ENCODE measurements at places on chromosomes 3 and 15.
A peak's percentile ranks its signal among the peaks of the same experiment; 100 is the strongest.

DNA sequence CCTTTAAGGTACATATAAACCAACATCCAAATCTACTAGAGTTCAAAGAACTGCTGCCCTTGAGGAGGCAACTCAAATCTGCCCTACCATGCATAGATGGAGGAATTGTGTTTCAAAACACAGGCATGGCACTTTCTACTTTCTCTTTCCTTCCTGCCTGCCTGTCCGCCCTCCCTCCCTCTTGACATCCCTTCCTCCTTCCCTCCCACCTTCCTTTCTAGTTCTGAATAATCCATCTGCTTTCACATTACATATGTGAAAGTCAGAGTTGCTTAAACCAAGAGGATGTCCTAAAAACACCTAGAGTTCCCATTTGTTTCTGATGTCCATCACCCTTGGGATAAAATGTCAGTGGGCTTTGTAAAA is 537.6 kb downstream of the FOXP1 start:
- no peak for DNase-seq

GRCh38 chr15:84863565-84864443 is 20.7 kb upstream of the SLC28A1 start:
- no peak for DNase-seq

DNA sequence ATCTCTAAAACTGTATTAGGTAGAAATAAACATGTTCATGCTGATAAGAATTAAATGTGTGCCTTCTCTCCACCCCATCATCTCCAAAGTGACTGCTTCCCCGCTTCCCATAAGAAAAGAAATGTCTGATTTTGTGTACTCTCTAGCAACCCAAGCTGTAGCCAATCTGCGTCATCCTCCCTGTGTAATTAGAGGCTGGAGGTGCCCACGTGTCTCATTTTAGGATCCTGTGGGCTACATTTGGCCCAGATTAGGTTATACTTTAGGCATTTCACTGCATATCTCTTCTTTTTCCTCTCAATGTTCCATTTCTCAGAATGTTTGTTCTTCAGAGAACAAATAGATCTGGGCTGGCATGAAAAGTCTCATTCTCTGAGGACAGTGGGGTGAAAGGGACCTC is 19.3 kb upstream of the ZNF148 start:
- no peak for DNase-seq

- DNase-seq = no peak
Measured at GRCh38 chr15:78387246-78388037, 47.3 kb downstream of the CRABP1 start.

- DNase-seq = no peak
Measured at GRCh38 chr3:94967196-94967595, 904.3 kb downstream of the NSUN3 start.

DNA sequence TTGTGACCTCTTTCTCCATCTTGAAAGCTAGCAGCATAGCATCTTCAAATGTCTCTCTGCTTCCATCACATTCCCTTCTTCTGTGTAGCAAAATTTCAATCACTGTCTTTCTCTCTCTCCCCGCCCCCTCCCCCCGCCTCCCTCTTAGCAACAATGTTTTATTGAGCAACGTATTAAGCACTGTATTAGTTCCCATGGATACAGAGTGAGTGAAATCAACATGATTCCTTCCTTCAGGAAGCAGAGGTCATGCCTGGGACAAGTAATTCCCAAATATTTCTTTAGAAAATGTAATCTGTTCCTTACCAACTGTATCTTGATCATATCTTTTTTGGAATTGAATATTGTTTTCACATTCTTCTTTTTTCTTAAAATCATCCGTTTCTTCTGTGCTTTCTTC is 373.7 kb upstream of the NECTIN3 start:
- no peak for DNase-seq

DNA sequence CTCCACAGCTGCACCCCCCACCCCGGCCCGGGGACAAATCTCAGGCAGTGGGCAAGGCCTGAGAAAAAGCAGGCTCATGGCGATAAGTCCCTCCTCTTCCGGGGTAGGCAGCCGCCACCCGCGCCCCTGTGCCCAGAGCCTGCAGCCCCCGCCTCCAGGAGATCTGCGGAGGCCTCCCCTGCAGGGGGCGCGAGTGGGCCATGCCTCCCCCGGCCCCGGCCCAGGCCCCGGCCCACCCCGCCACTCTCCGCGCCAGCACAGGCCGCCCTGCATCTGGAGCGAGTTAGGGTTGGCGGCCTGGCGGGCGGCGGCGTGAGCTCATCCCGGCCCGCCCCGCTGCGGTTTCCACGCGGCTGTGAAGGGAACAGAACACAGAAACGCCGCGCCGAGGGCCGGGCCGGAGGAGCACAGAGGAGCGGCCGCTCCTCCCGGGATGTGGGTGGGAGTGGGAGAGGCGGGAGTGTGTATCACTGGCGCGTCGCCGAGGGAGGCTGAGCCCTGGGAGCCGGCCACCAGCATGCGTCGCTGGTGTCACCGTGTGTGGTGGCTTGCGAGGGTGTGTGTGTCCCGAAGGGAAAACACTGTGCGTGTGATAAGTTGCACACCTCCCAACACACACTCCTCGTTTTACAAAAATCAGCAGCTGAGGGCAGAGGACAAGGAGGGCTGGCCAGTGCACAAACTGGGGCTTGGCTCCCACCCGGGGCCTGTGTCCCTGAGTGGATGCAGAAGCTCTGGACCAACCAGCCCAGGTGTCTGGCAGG is 17.2 kb downstream of the MYL3 start:
- peak; percentile 93 for DNase-seq

DNA sequence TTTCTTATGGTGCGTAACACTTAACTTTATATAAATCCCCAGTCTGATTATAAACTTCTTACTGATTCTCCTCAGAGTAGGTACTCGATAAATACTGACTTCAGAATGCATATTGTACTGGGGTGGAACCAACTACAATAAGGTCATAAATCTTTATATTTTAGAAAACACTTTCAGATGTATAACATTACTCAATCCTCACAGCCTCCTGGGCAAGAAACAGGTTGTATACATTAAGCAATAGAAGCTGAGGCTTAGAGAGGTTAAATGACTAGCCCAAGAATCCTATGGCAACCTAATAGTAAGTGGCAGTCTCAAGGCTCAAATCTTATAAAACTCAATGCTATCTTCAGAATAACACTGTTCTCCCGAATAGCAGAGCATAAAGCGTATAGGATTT is 9.1 kb downstream of the VPS13C start:
- no peak for DNase-seq

GRCh38 chr15:73928971-73929627 is 2.8 kb downstream of the LOXL1 start:
- no peak for DNase-seq

DNA sequence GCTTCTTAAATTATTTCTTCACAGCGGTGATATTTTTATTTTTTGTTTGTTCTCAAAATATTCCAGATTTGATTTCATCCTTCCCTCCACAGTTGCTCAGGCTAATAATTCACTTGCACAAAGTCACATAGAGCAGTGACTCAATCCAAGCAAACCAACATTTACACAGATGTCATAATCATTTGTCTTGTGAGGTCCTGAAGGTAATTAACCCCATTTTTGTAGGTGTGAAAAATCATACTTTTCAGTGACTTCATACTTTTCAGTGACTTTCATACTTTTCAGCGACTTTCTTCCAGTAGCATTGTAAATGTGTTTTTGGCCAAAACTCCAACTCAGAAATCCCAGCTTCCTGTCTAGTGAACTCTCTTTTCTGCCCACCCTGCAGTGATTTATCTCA is 32.1 kb downstream of the CD200 start:
- no peak for DNase-seq

DNA sequence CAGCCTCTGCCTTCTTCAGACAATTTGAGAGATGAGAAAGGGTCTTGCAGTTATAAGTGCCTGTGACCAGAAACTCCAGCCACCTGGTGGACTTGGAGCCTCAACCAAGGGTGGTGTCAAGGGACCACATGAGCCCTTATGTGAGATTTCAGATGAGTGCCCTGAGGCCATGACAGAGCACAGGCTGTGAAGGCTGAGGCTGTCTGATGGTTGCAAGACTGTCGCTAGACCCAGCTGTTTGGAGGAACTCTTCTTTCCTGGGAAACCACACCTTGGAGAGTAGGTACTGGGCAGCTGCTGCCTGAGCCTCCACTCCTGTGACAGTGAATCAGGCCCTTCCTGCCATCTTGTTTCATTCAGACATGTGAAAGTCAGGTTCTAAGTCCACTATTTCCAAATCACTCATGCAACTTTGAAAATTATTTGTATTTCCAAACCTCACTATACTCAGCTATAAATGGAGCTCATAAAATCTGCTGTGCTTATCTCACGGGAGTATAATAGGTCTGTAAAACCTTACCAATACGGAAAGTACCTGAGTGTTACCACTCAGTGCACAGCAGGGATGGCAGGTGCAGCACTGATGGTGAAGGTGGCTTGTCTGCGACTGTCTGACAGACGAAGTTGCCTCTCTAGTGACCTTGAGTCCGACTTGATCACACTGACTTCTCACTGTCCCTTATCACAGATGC is 99.4 kb downstream of the RPL39L start:
- DNase-seq = no peak

- DNase-seq = no peak
Measured at GRCh38 chr3:72821161-72821781, 27.0 kb downstream of the SHQ1 start.

- DNase-seq = no peak
Measured at GRCh38 chr3:135229018-135229495, 434.0 kb downstream of the EPHB1 start.

DNA sequence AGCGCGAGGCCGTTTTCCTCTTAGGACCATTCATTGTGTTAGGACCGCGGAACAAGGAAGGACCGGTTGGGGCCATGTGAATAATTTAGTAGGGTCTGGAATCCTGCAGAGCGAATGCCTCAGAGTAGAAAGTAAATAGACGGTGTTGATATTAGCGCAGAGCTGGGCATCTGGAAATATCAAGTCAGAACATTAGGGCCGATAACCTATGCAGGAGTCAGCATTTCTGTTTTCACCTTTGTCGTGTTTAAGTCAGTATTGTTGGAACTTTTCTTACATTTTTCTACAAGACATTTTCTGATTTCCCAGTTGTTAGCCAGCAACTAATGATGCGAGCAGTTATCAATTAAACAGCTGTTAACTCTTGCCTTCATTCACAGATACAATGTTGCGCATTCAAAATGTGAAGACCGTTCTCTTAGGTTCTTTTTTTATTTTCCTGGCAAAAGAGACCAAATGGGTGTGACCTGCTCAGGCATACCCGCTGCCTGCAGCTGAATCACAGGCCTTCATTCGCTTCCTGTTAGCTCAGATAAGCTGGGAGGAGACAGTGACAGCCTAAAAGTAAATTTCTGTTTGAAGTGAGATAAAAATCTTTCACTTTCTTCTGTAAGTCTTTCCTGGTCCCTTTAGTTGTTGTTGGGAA is 966 bp upstream of the PKM start:
- DNase-seq = no peak

DNA sequence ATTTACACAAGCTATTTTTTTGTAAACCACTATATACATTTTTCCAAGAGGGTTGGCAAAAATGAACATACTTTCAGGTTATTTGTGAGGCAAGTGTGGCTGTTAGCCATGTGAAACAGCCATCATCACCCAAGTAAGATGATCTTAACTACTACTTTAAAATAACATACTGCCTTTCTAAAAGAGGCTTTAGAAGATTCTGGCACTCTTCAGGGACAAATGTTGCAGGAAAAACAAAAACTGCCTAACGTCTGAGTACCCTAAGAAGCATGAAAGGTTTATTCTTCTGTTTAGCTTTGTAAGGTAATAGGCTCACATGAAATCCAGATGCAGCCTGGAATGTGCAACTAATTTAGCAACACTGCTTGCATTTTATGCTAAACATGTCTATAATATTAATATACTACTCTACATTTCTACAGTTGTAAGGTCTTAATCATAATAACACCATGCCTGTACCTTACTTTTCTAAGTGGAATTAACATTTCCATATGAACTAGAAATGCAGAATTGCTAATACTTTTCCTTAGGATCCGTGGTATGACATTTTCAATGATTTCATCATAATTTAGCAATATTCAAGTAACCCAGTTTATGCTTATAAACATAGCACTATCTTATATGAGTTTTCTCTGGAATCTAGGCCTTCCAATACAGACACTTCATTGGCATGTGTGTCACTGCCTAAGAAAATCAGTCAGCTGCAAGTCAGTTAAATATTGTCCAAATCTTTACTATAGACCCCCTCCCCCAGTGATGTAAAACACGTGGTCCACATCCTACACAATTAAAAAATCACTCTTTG is 4.5 kb upstream of the LSAMP start:
- no peak for DNase-seq

- DNase-seq = no peak
Measured at GRCh38 chr15:44009038-44009437, 182.2 kb downstream of the WDR76 start.

- no peak for DNase-seq
Measured at GRCh38 chr3:12070098-12070497, 65.9 kb downstream of the SYN2 start.

- DNase-seq = no peak
Measured at GRCh38 chr3:107370907-107371306, 6.3 kb upstream of the CCDC54 start.
